Activated CD4-positive, alpha-beta T cell treated with anti-CD3 and anti-CD28 coated beads for 4 hours (primary cell): ENCODE measurements at places on chromosomes 11 and 22.

GRCh38 chr11:128316541-128317227 is 270.7 kb downstream of the ETS1 start:
- DNase-seq: no peak

- no peak for DNase-seq
Measured at GRCh38 chr22:41001722-41002122, 50.5 kb downstream of the RBX1 start.

- no peak for DNase-seq
Measured at GRCh38 chr11:89182773-89183518, 5.3 kb downstream of the TYR start.

DNA sequence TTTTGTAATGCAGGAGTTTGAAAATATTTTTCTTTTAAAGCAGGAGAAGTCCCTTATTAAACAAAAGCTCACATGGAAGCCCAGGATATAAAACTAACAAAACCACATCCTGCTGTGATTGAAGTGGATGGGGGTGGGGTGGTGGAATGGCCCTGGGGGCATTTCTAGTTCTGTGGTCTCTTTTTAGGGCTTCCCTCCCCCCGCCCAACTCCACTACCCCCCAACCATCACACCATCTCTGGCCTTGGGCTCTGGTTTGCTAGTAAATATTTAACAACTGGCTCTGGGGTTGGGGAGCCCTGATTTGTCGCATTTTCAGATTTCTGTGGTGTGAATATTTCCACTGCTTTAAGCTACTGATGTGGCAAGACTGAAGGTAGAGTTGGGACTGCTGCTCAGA is 279.6 kb upstream of the PLET1 start:
- DNase-seq: no peak

DNA sequence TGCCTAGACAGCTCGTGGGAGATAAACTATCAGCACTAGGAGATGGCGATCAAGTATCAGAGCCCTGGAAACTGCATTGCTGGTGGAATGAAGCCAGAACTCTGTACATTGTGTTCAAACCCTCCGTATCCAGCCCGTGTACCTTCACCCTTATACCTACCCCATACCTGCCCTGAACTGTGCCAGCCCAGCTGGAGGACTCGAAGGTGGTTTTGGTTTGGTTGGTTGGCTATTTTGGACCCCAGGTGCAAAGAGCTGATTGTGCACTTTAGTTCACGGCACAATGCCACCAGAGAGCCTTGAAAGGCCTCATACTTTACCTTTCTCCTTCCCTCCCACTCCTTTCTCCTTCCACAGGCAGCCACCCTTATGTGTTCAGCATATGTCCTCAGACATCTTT is 16.0 kb downstream of the FAM83F start:
- DNase-seq: no peak
